Left lung (tissue), 14 donors: ENCODE measurements at places on chromosomes 2 and 18. TPM values are rescaled to one million over a fixed set of nuclear protein-coding genes. Genes with fewer than 3 reads are reported as not detected.

DNA sequence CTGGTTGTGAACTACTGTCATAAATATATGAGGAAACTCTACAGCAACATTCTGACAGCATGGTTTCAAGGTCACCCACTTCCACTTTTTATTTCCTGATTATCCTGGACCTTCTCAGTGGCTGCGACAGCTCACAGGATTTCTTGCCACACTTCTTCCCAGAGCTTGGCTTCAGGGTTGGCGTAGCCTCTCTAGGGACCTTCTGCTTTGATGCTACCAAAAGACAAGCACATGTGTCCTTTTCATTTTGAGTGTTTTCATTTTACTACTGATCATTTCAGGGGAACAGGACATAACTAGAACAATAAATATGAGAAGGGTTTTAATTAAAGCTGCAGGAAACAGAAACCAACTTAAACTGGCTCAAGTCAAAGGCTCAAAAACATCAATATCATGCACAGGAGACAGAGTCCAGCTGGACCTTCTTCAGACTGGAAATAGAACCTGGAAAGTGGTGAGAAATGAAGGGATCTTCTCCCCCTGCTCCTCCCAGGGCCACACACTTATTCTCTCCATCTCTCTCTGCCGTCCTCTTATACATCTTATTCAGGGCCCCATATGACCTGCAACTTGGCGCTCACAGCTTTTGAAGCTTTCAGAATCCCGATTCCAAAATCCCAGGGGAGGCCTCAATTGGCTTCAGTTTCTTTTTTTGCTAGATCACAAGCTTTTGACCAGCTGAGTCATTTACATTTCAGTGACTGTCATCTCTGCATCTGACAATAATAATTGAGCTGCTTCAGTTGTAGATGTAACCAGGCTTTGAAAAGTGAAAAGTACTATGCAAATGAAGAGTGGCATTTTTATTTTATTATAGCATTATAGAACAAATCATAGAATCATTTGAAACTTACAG is 9.7 kb downstream of the VIT start:
- H3K27me3 ChIP-seq = no peaks in the 10 kb centered on the region
- no peak overlapping the region for H3K4me3 ChIP-seq
- no peak for DNase-seq
- H3K36me3 ChIP-seq = no peaks in the 10 kb centered on the region
- peaks cover 5% of the 10 kb centered on the region for H3K4me1 ChIP-seq
- H3K27ac ChIP-seq = no peak overlapping the region

DNA sequence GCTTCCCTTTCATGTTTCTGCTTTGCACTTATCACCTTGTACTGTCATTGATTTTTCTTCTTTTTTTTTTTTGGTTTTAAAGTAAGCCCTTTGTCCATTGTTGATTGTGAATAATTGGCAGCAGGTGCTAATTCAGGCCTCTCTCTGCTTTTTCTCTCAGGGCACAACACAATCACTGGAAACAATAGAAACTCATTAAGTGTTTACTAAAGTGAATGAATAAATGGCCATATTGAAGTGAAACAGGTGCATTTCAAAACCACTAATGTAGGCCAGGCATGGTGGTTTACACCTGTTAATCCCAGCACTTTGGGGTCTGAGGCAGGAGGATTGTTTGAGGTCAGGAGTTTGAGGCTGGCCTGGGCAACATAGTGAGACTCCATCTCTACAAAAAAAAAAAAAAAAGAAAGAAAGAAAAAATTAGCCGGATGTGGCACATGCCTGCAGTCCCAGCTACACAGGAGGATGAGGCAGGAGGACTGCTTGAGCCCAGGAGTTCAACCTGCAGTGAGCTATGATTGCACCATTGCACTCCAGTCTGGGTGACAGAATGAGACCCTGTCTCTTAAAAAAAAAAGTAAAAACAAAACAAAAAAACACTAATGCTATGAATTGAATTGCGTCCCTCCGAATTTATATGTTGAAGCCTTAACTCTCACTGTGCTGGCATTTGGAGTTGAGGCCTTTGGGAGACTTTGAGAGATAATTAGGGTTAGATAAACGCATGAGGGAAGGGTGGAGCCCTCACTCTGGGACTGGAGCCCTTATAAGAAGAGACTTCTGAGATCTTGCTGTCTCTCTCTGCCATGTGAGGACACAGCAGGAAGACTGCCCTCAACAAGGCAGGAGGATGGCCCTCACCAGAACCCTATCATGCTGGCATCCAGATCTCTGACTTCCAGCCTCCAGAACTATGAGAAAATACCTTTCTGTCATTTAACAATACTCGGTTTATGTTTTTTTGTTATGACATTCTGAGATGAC is 19.9 kb downstream of the SLC38A11 start:
- H3K4me3 ChIP-seq = no peak overlapping the region
- H3K36me3 ChIP-seq = no peaks in the 10 kb centered on the region
- H3K4me1 ChIP-seq = no peaks in the 10 kb centered on the region
- DNase-seq = no peak
- H3K27ac ChIP-seq = no peak overlapping the region

Gene VWC2L
- total RNA-seq = not detected

DNA sequence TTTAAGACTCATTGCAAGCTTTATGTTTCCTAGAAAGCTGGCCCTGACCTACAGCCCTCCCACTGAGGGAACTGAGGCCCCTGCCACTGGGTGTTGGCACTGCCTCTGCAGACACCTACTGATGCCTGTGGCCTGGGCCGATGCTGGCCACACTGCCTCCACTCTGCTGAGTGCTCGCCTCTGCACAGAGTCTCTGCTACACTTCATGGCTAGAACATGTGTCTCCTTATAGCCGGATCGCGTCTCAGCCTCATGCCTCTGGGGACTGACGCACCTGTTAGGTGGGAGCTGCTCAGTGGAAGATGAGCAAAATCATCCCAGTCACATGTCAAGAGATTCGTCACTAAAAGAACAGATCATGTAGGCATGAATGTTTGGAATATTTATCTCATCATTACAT is 108.7 kb downstream of the RGPD3 start:
- H3K36me3 ChIP-seq = no peaks in the 10 kb centered on the region
- no peaks in the 10 kb centered on the region for H3K27me3 ChIP-seq
- no peak overlapping the region for H3K4me3 ChIP-seq
- no peaks in the 10 kb centered on the region for H3K4me1 ChIP-seq

Gene EIF2AK3
- 27.1 TPM for total RNA-seq

- no peak for DNase-seq
- H3K27ac ChIP-seq = no peak overlapping the region
- H3K27me3 ChIP-seq = no peaks in the 10 kb centered on the region
Observed at GRCh38 chr2:145615626-145616025, 1095.7 kb upstream of the ZEB2 start.

Gene ACKR3
- 9.9 TPM for total RNA-seq

- no peaks in the 10 kb centered on the region for H3K27me3 ChIP-seq
- no peak overlapping the region for H3K27ac ChIP-seq
Observed at GRCh38 chr2:168751104-168751740, 51.2 kb upstream of the NOSTRIN start.

Gene UGT1A10
- total RNA-seq = not detected

DNA sequence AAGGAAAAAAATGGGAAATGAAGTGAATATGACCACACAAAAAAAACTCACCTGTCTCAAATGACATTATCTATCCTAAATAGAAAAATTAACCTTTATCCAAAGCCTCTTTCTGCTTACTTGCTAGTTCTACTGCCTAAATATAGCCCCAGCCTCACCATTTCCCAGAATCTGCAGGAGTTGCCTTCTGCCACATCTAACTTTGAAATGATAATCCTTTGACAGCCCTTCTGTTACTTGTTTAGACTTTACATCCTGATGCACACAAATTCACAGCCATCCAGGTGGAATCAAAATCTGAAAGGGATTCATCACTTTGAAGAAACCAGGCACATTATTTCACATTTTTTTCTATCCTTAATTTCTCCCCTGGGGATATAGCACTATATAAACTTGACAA is 1356.2 kb upstream of the NXPH2 start:
- H3K4me1 ChIP-seq = no peaks in the 10 kb centered on the region
- no peak overlapping the region for H3K27ac ChIP-seq
- no peak for DNase-seq
- no peaks in the 10 kb centered on the region for H3K27me3 ChIP-seq
- H3K36me3 ChIP-seq = no peaks in the 10 kb centered on the region

- DNase-seq = no peak
- no peaks in the 10 kb centered on the region for H3K27me3 ChIP-seq
- no peaks in the 10 kb centered on the region for H3K36me3 ChIP-seq
Observed at GRCh38 chr2:212448698-212449097, 89.9 kb downstream of the ERBB4 start.

Gene SPP2
- total RNA-seq = not detected

- no peaks in the 10 kb centered on the region for H3K4me1 ChIP-seq
- DNase-seq = no peak
- no peaks in the 10 kb centered on the region for H3K27me3 ChIP-seq
- H3K4me3 ChIP-seq = no peak overlapping the region
- H3K27ac ChIP-seq = no peak overlapping the region
Observed at GRCh38 chr2:236674238-236674637, 104.6 kb downstream of the ACKR3 start.

Gene XDH
- total RNA-seq = 2.1 TPM

Gene NR4A2
- 5.0 TPM for total RNA-seq

GRCh38 chr2:121343191-121343590 is 58.2 kb upstream of the TFCP2L1 start:
- DNase-seq = no peak
- H3K27me3 ChIP-seq = no peaks in the 10 kb centered on the region
- no peaks in the 10 kb centered on the region for H3K4me1 ChIP-seq

DNA sequence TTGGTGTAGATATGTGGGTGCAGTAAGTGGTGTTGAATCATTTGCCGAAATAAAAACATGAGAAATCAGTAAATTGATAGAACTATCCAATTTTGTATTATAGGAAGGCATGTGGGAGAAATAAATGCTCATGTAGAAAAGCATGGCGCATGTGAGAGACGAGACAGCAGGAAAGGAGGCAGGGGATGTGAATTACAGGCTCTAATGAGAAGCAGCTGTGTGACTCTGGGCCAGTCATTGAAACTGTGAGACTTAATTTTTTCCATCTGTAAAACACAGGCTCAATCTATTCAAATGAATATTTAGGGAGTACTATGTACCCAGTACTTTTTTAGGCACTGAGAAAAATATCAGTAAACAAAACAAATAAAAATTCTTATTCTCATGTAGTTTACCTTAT is 42.6 kb upstream of the MAP3K20 start:
- no peaks in the 10 kb centered on the region for H3K27me3 ChIP-seq
- no peaks in the 10 kb centered on the region for H3K36me3 ChIP-seq
- no peaks in the 10 kb centered on the region for H3K4me1 ChIP-seq
- DNase-seq = no peak
- no peak overlapping the region for H3K4me3 ChIP-seq
- no peak overlapping the region for H3K27ac ChIP-seq

Gene KLHL14
- total RNA-seq = 0.20 TPM

Gene TOGARAM2
- total RNA-seq = 7.3 TPM

DNA sequence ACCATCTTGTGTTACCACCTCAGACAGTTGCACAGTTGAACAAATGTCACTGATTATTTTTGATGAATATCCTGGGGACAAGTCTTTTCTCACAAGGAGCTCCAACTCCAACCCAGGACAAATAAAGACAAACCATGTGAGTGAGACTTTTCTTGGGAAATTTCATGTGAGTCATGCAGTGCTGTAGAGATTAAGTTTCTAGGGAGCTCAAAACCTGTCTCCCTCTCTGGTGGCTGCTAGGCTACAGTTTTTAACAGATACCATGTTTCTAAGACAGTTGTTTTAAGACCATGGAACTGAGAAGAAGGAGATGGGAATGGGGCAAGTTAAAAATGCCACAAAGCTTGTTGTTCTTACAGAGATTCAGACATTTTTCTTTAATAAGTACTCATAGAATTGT is 255.5 kb downstream of the RIT2 start:
- no peaks in the 10 kb centered on the region for H3K4me1 ChIP-seq
- no peaks in the 10 kb centered on the region for H3K27me3 ChIP-seq
- no peak overlapping the region for H3K27ac ChIP-seq

Gene PROC
- 0.50 TPM for total RNA-seq

Gene REG3G
- total RNA-seq = not detected

Gene CPLX4
- not detected for total RNA-seq

Gene GRHL1
- 4.7 TPM for total RNA-seq

Gene NAGK
- 183 TPM for total RNA-seq

Gene CD226
- 2.9 TPM for total RNA-seq

DNA sequence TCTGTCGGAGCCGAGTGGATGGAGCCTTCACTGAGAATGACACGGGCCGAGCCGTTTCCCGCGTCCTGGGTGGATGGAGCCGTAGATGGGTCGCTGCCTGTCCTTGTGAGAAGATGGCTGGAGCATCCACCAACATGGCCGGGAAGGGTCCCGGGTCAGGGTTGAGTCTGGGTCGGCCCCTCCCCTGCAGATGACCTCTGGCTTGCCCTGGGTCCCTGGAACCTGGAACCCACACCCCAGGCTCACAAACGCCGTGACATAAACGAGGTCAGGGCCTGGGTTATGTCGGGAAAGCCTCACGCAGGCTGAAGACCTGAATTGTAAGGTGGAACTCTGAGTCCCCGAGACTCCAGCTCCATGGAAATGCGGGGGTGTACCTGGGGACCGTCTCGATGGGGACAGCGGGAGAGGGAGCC is 94.9 kb downstream of the NFATC1 start:
- no peaks in the 10 kb centered on the region for H3K4me1 ChIP-seq
- no peak overlapping the region for H3K27ac ChIP-seq
- no peak overlapping the region for H3K4me3 ChIP-seq
- no peak for DNase-seq

DNA sequence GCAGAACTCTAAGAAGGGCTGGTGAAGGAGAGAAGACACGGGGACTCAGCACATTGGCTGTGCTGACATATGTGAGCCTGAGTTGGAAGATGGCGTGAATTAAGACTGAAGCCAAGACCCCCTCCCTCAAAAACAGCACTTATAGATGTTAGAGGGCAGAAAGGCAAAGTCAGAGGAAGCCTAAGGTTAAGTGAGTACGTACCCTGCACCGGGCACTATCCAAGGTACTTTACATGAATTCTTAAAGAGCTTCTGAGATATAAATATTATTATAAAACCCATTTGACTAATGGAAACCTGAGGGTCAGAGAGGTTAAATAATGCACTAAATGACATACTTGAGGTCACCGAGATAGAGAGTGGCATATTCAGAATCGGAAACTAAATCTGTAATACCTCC is 25.6 kb downstream of the SIX3 start:
- no peak overlapping the region for H3K27ac ChIP-seq
- H3K36me3 ChIP-seq = no peaks in the 10 kb centered on the region
- no peaks in the 10 kb centered on the region for H3K4me1 ChIP-seq
- H3K27me3 ChIP-seq = peaks cover 61% of the 10 kb centered on the region
- no peak overlapping the region for H3K4me3 ChIP-seq

DNA sequence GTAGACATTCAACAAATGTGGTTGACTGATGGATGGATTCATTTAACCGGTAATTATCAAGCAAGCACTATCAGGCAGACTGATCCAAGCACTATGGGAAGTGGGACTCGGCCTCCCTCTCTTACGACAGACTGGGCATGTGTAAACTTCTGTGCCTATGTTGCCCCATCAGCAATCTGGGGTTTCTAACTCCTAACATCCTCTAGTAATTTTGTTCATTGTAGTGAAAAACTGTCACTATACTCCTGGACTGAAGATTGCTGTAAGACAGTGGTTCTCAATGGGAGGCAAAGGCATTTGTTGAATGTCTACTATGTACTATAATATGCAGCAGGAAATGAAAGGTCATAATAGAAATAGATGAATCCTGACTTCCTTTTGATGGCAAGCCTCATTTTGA is 51.2 kb upstream of the CREB1 start:
- H3K27ac ChIP-seq = no peak overlapping the region
- DNase-seq = no peak
- no peak overlapping the region for H3K4me3 ChIP-seq
- H3K27me3 ChIP-seq = no peaks in the 10 kb centered on the region
- H3K4me1 ChIP-seq = peaks cover 19% of the 10 kb centered on the region
- H3K36me3 ChIP-seq = no peaks in the 10 kb centered on the region
